ENCODE measurements at places on chromosomes 1 and 21. TPM values are rescaled to one million over a fixed set of nuclear protein-coding genes. Genes with fewer than 3 reads are reported as not detected.

Gene CD164L2
- not detected for total RNA-seq

DNA sequence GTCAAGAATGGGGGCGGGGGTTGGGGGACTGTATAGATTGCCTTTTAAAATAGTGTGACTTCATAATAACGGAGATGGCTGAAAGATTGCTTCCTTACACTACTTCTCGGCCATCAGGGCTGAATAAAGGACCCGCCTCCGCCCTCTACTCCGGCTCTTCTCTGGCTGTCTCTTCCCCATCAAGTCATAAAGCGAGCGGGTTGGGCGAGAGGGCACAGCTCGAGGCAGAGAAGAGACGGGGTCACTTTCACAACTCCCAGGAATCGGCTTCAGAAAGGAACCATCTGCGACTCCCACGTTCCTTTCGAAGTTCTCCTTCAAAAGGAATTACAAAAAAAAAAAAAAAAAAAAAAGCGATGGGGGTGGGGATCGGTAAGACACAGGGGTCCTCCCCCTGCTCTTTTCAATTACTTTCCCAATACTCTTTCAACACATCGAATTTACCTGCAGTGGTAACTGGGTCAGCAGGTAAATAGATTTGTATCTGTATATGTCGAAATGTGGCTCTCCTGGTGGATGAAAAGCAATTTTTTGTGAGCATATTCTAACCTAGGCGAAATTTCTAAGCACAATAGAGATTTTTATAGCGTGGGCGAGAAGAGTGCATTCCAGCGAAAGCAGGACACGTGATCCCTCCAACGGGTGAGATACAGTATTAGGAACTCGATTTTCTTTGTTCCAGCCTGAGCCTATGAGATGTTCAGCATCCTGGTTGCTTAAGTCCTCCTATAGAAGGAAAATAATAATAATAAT lies 2.0 kb downstream of the LRRC7 start:
- DNase-seq = no peak

- DNase-seq = no peak
Observed at GRCh38 chr1:55955016-55955621, 624.2 kb downstream of the PLPP3 start.

Gene LCE1E
- not detected for total RNA-seq

DNA sequence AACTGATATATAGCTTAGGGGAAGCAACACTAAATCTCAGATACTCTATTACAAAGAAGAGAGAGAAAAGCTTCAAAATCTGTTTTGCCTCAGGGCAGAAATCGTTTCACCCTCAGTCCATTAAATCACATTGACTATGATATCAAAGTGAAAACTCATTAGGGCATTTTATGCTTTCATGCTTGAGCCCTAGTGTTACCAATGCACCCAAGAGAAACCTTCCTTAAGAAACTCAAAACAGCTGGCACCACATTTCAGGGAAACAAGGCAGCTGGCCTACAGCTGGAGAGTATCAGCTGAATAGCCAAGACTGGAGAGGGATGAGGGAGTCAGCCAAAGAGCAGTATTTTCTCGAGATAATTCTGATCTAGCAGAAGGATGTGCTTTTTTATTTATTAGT lies 14.9 kb downstream of the COLGALT2 start:
- no peak for DNase-seq

DNA sequence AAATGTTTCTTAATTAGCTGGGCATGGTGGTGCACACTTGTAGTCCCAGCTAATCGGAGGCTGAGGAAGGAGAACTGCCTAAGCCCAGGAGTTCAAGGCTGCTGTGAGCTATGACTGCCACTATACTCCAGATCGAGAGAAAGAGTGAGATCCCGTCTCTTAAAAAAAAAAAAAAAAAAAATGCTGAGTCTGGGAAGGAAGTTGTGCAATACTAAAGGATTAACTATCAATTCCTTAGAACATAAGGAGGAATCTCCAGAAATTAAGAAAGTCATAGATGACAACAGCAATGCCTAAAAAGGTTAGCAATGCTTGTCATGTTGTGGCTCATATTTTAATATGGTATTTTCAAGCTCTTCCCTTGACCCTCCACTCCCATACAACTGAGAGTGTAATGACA lies 5.3 kb downstream of the LUZP1 start:
- no peak for DNase-seq

Gene CLDN17
- total RNA-seq = not detected

DNA sequence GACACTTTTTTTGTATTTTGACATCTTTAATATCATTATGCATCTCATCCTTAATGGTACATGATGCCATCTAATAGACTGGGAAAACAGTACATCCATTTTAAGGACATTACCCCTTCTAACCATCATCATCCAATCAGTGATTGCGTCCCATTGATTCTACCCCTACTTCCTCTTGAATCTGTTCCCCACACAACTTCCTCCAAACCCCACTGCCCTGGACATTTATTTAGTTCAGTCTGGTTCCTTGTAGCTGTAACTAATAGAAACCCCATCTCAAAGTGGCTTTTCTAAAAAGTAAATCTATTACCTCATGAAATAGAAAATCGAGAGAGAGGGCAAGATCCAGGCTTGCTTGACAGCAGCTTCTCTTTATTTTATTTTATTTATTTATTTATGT lies 2.1 kb upstream of the ITLN1 start:
- DNase-seq = no peak

GRCh38 chr21:31374395-31374794 lies 30.3 kb upstream of the TIAM1 start:
- DNase-seq = no peak

Gene CD5L
- total RNA-seq = not detected

DNA sequence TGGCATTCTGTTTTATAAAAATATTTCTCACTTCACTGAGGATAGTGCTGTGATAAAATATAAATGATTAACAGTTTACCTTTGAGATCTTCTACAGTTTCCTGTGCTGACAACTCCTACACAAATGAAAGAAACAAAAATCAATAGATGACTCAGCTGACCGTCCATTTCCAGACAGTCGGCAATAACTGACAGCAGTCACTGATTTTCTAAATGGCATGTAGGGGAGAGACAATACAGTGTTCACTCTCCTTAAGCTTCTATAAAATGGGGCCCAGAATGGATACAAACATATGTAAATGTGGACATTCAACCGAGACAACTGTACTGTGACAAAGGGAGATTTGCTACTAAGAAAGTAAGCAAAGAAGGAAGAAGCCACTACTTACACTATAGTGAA lies 34.3 kb downstream of the PCNX2 start:
- no peak for DNase-seq

Data from activated CD4-positive, alpha-beta memory T cell treated with anti-CD3 and anti-CD28 coated beads, Interleukin-2, amount 10 ng/mL, durations not matched to agents 7 days and 5 days (primary cell).